Karpas-422 (cell line): ENCODE measurements at places on chromosomes 3 and 15. TPM values are rescaled to one million over a fixed set of nuclear protein-coding genes. Genes with fewer than 3 reads are reported as not detected.

DNA sequence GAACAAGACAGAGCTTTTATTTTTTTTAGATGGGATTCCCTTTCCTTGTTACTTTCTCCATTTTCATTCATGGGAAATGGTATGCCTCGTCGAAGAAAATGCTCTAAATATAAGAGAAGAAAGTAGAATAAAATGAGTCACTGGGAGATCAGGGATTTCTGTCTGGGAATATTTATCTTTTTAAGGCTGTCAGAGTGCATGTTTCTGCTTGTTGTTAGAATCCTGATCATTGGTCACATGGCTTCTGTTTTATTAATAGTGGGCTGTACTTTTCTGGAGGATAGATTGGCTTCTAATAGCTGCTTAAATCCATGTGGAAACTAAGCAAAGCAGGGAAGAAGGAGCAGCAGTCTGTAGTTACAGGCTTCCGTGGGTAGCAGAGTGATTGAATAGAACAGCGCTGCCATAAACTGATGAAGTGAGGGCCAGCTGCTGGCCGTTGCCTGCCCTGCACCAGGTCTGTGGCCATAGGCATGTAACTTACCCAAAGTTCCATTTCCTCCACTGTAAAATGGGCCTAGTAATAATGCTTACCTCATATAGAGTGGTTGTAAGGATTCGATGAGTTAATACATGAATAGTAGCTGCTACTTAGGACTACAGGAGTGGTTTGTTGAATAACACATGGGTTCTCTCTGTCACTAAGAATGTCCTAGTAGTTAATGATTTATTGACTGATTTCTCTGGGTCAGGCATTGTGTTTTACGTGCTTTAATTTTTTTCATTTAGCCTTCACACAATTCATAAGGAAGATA is 289.9 kb downstream of the SATB1 start:
- no peaks in the 10 kb centered on the region for H3K4me1 ChIP-seq
- no peak for DNase-seq
- H3K27ac ChIP-seq: no peak overlapping the region
- no peak overlapping the region for H3K4me3 ChIP-seq

RAD51 gene
- 8.6 and 11.4 TPM in 2 replicates for total RNA-seq

CHST2 gene
- total RNA-seq: 14.3 and 23.8 TPM in 2 replicates

MUC13 gene
- total RNA-seq: 0.07 TPM in 1 of 2 replicates, not detected in the other

DNA sequence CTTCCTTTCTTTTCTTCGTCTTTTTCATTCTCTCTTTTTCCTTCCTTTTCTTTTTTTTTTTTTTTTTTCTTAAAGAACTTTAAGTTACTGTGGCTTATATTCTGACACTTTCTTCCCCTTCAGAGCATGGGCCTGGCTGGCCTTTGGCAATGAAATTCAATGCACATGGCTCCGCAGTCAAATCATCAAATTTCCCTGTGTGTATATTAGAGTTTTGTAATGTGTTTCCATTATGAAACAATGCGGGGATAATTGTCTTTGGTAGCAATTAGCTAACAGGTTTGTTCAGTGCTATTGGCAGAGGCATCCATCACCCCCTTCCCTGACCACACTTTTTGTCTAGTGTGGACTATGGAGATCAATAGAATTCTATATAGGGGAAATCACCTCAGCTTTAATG is 80.5 kb downstream of the CDIN1 start:
- no peak for DNase-seq
- H3K4me3 ChIP-seq: no peak overlapping the region
- no peaks in the 10 kb centered on the region for H3K27me3 ChIP-seq
- H3K4me1 ChIP-seq: no peaks in the 10 kb centered on the region
- no peak overlapping the region for H3K27ac ChIP-seq

GRCh38 chr3:49236226-49236625 is 40.8 kb downstream of the C3orf62 start:
- peaks cover 12% of the 10 kb centered on the region for H3K4me1 ChIP-seq
- no peak overlapping the region for H3K4me3 ChIP-seq
- no peaks in the 10 kb centered on the region for H3K27me3 ChIP-seq

OCA2 gene
- not detected in 2 replicates for total RNA-seq

RASL12 gene
- total RNA-seq: not detected in 2 replicates

GRCh38 chr15:98878172-98878571 is 129.4 kb downstream of the PGPEP1L start:
- no peak overlapping the region for H3K4me3 ChIP-seq
- no peaks in the 10 kb centered on the region for H3K4me1 ChIP-seq
- H3K27me3 ChIP-seq: no peaks in the 10 kb centered on the region

- no peaks in the 10 kb centered on the region for H3K4me1 ChIP-seq
- H3K36me3 ChIP-seq: no peaks in the 10 kb centered on the region
- DNase-seq: peak; percentile 67
- H3K27me3 ChIP-seq: no peaks in the 10 kb centered on the region
Measured at GRCh38 chr3:30112902-30113484, 493.4 kb upstream of the TGFBR2 start.

GRCh38 chr15:93250209-93250608 is 161.2 kb upstream of the RGMA start:
- no peak overlapping the region for H3K27ac ChIP-seq
- H3K36me3 ChIP-seq: no peaks in the 10 kb centered on the region
- DNase-seq: no peak
- H3K4me1 ChIP-seq: peaks cover 12% of the 10 kb centered on the region

DNA sequence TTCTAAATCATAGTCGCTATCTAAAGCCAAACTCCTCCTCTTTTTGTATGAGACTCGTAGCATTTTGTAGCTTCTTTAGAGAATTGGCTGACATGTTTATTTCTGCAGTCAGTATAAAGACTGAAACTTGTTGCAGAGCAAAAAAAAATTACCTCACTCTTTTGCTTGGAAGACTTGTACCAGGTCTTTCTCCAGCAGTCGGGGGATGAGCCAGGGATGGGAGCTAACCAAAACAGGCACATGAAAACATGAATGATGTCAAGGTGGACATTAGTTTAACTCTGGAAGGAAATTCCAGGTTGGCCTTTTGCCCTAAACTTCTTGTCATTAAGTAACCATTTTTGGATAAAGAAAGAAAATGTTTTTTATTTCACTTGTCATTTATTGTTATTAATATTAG is 47.0 kb upstream of the SCAANT1 start:
- H3K27me3 ChIP-seq: no peaks in the 10 kb centered on the region
- DNase-seq: no peak
- no peaks in the 10 kb centered on the region for H3K36me3 ChIP-seq
- H3K27ac ChIP-seq: peak overlapping the region; percentile 77
- peaks cover 70% of the 10 kb centered on the region for H3K4me1 ChIP-seq

THPO gene
- total RNA-seq: 6.6 and 12.5 TPM in 2 replicates
